Fibroblast of lung (primary cell): ENCODE measurements at places on chromosomes 12 and 14.
A peak's percentile ranks its signal among the peaks of the same experiment; 100 is the strongest.

- DNase-seq = no peak
Measured at GRCh38 chr12:129848876-129849275, 54.9 kb downstream of the TMEM132D start.

DNA sequence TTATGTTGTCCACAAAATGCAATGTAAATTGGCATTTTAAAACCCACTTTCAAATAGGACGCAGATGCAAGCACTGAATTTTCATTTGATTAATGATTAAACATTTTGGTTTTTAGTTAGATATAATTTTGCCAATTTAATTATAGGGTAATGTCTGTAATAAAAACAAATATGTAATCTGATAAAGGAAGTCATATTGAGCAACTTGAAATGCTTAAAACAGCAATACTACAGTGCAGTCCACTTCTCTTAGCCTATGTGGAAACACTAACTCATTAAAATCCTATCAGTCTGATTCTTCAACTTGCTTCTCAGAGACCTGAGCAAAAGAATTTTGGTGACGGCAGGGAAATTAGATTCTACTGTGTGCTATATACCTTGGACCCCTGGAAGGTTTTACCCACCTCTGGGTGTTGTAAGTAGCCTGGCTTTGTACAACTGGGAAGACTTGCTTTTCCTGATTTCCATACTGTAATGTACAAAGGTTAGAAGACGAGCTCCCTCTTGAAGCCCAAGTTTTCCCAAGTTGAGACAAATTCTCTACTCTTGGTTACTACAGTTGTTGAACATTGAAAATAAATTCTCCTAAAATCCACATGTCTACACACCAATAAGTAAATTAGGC is 4.1 kb downstream of the TRHDE start:
- DNase-seq = peak; percentile 42

GRCh38 chr12:53747095-53747494 is 4.7 kb downstream of the CISTR start:
- DNase-seq = no peak

DNA sequence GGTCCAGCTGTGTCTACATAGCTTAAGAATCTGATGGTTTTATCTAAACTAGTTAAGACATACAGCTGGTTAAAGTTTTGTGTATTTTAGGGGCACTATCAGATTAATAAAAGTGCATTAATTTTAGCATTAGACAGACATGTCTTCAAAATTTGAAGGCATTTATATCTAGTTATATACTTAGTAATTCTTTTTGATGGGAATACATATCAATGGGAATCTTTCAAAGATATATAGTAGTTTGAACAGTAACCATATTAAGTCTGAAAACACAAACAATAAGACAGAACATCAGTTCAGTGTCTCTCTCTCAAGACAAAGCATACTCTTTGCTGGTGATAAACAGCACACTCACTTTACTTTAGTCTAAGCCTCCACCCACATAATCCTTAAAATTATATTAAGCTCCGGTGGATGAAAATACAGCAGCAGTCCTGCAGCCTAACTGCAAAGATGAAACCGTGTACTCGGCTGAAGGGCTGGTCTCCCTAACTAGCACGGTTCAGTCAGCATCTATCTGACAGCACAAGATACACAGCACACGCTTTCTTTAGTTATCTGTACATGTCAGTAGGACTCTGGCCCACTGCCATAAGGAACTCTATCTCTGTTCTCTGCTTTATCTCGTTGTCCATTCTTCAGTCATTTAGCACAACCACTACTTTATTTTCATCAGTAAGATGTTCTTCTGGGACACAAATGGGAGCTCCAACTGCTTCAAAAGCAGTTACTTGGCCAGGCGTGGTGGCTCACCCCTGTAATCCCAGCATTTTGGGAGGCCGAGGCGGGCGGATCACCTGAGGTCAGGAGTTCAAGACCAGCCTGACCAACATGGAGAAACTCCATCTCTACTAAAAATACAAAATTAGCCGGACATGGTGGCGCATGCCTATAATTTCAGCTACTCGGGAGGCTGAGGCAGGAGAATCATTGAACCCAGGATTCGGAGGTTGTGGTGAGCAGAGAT is 80.5 kb downstream of the MED13L start:
- no peak for DNase-seq

- no peak for DNase-seq
Measured at GRCh38 chr14:59419303-59419702, 45.9 kb downstream of the GPR135 start.

DNA sequence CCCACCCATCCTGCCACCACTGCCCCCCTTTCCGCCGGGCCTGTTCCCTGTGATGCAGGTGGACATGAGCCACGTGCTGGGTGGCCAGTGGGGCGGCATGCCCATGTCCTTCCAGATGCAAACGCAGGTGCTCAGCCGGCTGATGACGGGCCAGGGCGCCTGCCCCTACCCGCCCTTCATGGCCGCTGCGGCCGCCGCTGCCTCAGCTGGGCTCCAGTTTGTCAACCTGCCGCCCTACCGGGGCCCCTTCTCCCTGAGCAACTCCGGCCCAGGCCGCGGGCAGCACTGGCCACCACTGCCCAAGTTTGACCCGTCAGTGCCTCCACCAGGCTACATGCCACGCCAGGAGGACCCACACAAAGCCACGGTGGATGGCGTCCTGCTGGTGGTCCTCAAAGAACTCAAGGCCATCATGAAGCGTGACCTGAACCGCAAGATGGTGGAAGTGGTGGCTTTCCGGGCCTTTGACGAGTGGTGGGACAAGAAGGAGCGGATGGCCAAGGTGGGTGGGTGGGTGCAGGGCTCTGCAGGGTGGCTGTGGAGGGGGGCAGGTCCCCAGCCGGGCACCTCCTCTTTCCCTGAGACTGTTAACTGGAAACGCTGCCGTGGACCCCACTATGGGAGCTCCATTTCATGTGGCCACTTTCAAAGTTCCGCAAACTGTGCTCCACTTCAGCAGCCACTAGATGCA is 10.8 kb downstream of the SETD1B start:
- DNase-seq = no peak

GRCh38 chr14:85387181-85387580 is 142.8 kb upstream of the FLRT2 start:
- DNase-seq = no peak

- DNase-seq = no peak
Measured at GRCh38 chr14:105299654-105300541, 903 bp downstream of the BRF1 start.

- DNase-seq = no peak
Measured at GRCh38 chr12:24212496-24212895, 263.0 kb upstream of the SOX5 start.

- no peak for DNase-seq
Measured at GRCh38 chr12:120529641-120530417, 871 bp upstream of the COQ5 start.

- DNase-seq = no peak
Measured at GRCh38 chr14:24662753-24663152, 28.8 kb upstream of the GZMB start.

DNA sequence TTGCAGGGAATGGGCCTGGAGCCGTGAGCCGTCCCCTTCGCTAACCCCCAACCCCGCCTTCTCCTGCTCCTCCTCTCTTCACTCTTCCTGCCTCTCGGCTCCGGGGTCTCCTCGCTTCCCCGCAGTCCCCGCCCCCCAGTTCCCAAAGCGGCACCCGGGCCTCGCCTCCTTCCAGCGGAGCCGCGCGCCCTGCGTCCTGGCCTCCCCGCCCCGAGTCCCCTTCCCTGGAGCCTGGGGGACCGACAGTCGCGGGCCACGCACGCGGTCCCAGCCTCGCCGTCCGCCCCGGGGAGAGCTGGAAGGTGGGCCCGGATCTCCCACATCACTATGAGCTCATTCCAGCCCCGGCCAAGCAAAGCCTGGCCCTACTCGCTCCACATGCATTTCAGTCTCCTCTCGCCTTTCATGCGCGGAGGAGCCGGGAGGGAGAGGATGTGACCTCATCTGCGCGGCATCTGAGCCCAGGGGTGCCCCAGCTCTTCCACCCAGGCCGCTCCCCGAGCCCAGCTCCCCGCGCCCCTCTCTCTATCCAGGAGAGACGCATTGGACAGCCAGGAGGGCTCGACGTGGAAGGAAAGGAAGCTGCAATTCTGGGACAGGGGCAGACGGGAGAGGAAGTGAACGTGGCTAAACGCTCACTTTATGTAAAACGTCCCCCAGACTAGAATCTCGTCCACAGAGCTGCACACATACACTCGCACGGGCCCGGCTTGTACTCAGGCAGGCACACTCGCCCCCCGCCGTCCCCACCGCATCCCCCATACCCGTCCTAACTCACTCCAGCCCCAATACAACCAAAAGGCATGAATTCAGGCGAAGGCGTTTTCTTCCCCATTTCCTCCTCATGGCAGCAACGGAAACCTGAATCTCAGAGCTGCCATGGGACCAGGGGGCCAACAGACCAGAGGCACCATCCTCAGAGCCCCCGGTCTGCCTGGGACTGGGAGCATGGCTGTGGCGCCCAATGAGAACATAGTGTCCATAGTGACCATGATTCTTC is 108.7 kb upstream of the CCND2 start:
- peak; percentile 74 for DNase-seq

DNA sequence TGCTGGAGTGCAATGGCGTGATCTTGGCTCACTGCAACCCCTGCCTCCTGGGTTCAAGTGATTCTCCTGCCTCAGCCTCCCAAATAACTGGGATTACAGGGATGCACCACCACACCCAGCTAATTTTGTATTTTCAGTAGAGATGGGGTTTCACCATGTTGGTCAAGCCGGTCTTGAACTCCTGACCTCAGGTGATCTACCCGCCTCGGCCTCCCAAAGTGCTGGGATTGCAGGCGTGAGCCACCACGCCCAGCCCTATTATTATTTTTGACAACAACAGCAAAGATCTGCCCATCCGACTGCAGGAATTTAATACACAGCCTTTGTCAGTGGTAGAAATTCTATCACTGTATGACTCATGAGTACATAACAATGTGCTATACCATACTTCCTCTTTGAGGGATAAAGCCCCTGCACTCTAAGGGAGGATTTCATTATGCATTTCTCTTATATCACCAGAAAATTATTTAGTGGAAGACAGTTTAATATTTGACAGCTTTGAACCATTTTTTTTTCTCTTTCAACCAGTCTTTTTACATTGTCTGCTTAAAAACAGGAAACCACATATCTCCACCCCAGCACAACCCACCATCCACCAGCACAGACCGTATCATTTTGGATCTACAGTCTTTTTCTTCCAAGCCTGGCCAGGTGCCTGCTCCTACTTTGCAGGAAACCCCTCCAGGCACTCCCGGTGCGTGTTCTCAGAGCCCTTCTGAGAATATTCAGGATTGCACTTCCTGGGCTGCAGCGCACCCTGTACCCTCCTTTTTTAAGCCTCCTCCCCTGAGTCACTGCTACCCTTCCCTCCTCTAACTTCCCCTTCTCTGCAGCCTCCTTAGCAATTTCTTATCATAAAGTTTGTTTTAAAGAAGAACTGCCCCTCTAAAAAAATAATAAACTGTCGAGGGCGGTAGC is 594 bp downstream of the ARHGDIB start:
- peak; percentile 60 for DNase-seq

DNA sequence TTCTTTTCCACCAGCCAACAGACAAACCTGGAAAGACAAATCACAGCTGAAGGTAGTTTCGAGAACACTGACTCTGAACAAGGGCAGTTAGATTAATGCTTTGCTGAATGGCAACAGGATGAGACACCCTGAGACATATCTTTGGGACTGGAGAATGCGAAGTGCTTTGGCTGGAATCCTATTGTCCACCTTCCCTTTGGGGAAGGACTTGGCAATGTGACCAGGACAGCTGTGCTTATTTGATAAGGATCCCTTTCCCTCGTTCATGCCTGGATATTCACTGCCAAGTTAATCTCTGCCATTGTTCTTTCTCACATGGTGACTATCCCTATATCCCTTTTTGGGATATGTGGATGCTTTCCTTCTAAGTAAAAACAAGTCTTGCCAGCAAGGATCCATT is 537.1 kb upstream of the SEL1L start:
- no peak for DNase-seq

GRCh38 chr12:25940886-25941285 is 17.6 kb upstream of the RASSF8 start:
- DNase-seq = no peak

GRCh38 chr12:5965950-5966383 is 20.9 kb upstream of the ANO2 start:
- DNase-seq = peak; percentile 49

- DNase-seq = no peak
Measured at GRCh38 chr12:38384816-38385378, 68.3 kb downstream of the ALG10B start.

DNA sequence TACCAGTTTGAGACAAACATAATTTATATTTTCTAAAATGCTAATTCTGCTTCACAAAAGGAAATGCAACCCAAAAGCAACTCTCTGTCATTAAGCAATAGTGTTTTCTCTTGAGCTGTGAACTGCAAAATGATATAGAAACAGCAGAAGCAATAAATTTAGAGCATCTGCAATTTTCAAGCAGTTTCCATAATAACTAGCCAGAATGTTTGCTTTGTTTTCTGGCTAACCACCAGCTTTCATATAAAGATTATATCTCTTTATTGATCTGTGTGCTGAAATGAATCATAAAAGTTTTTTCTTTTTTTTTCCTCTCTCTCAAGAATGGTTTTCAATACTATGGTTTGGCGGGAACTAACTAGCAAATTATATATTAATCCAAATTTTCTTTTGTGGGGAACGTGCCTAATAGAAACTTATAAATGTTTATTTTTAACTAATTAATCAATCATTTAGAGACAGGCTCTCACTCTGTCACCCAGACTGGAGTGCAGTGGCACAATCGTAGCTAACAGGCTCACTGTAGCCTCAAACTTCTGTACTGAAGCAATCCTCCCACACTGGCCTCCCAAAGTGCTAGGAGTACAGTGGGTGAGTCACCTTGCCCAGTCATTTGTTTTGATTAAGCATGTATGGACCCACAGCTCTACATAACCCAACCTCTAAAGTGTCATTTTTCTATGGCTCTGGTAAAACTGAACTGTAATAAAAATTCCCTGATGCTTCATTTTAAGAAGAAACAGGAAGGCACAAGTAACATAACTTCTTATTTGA is 830.1 kb upstream of the MGAT4C start:
- DNase-seq = peak; percentile 31

DNA sequence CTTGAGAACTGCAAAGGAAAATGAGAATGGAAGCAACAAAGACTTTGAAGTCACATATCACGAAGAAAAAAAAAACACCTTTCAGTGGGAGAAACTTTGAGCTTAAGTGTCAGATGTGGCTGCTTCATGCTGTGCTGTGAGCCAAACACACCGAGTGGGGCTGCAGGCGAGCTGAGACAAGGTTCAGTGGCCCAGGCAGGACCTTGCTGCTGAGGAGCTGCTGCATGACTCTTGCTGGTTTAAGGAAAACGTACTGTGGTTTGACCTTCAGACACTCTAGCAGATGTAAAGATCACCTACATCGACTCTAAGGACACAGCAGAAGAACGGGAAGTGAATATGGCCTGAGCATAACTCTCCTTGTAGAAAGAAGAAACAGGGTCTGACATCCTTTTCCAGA is 118.1 kb upstream of the OR4E1 start:
- no peak for DNase-seq
